Right forelimb (tissue), 1 donor: ENCODE measurements at places on chromosomes 6 and 20.

DNA sequence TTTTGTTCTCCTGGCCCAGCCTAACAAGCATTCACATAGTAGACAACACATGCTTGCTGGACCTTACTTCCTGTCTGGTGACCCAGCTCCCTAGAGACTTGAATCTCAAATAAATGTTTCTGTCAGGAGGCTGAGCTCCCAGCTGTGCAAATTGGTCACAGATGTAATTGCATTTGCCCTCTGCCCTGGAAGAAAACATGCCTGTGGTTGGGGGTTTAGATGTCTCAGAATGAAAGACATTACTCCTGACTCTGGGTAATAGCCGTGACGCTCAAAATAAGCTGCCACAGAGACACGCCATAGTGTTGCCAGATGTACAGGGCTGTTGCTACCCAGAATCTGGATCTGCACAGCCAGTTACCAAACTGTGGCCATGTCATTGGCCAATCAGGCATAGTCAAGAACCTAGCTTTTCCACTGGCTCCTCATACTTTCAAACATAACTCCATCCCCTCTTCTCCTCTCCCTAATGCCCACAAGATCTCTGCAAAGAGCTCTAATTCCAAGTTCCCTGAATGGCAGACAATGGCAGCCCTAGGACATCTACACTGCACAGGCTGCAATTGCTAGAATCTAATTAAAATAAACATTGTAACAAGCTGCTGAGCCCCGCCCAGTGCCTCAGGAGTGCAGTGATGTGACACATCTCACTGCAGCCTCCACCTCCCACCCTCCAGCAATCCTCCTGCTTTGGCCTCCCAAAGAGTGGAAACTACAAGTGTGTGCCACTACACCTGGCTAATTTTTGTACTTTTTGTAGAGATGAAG lies 32.8 kb upstream of the GMPR start:
- no peak for DNase-seq

DNA sequence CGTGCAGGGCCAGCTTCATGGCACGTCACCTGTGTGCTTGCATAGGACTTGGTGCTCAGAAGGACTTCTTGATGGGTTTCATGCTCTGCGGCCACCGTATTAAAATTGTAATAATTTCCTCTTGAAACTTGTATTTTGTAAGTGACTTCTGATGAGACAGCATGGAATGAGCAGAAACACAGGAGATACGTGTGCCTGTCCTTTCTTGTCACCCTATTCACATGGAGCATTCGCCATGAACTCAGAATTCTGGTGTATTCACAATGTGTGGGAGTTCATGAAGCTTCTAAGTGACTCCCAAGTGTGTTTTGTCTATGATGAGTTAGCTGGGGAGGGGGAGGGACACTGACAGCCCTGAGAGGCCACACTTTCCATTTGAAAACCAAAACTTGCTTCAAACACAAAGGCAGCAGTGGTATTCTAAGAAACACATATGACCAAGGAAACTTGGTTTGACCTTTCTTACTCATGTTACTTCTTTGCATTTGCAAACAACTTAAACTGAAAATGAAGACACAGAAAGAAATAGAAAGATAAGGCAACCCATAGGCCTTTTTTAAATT lies 92.1 kb upstream of the NEDD9 start:
- DNase-seq = no peak

- no peak for DNase-seq
Observed at GRCh38 chr6:146429831-146430230, 113.8 kb upstream of the RAB32 start.

DNA sequence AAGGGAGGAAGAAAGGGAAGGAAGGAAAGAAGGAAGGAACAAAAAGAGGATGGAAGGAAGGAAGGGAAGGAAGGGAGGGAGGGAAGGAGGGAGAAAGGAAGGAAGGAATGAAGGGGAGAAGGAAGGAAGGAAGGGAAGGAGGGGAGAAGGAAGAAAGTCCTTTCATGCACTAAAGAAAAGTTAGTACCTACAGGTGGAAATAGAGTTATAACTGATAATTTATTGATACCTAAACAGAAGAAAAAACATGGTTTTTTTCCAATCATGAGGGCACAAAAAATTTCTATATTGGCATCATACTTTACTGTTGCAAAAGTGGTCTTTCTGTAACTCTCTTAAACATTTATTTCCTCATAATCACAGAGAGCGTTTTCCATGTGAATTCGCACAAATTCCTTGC lies 659.4 kb downstream of the MAFB start:
- no peak for DNase-seq

DNA sequence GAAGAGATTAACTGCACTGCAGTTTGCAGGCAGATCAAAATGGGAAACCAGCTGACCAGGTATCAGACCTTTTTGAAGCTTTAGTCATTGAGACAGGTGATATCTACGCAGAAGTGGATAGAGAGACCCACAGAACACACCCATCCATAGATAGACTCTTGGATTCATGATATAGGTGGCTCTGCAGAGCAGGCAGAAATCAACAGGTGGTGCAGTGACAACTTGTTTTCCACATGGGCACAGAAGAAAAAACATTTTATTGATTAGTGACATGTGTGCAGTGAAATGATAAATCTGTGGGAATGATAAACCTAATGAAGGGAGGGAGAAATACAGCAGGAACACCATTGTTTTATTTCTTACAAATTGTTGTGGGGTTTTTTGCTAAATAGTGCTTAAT lies 45.2 kb downstream of the NUDT3 start:
- no peak for DNase-seq

- DNase-seq = no peak
Observed at GRCh38 chr6:19753826-19754225, 83.3 kb upstream of the ID4 start.

DNA sequence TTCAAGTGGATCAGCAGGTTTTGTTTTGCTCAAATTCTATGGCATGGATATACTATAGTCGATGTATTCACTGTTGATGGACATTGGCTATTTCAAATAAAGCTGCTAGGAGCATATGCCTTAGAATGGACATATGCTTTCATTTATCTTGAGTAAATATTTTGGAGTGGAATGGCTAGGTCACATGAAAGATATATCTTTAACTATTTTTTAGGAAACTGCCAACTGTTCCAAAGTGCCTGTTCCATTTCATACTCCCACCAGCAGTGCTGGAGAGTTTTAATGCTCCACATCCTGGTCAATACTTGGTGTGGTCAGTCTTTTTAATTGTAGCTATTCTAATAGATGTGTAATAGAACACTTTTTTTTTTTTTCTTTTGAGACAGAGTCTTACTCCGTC lies 81.1 kb upstream of the PIM1 start:
- no peak for DNase-seq

DNA sequence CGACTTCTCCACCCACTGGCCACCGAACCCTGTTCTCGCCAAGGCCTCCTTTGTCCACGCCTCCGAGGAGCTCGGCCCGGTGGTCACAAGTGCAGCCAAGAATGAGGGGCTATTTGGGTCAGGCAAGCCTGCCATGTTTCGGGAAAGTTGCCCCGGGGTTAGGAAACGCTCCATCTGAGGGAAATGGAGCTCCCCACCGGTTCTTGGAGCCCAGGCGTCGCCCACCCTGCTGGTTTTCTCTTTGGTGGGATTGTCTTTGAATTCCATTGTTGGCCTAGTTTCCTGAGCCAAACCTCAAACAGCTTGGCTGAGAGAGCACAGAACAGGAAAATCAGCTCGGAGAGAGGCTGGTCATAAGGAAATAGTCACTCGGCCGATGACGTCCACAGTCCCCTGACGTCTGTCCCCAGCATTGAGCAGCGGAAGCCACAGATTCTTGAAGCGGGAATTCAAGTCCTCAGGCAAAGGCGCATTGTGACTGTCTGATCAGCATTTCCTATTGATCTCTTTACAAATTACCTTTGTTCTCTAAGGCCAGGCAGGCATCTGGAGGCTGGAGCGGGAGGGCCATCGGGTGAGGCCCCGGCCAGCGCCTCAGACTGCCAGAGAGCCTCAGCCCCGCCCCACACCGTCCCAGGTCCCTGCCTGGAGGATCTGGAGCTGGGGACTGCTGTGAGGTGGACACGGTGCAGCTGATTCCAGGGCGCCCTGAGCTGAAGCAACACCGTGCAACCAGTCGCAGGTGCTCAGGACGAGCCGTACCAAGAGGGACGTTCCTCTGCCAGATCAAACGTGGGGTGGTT lies 138.6 kb downstream of the DLL1 start:
- DNase-seq = no peak

DNA sequence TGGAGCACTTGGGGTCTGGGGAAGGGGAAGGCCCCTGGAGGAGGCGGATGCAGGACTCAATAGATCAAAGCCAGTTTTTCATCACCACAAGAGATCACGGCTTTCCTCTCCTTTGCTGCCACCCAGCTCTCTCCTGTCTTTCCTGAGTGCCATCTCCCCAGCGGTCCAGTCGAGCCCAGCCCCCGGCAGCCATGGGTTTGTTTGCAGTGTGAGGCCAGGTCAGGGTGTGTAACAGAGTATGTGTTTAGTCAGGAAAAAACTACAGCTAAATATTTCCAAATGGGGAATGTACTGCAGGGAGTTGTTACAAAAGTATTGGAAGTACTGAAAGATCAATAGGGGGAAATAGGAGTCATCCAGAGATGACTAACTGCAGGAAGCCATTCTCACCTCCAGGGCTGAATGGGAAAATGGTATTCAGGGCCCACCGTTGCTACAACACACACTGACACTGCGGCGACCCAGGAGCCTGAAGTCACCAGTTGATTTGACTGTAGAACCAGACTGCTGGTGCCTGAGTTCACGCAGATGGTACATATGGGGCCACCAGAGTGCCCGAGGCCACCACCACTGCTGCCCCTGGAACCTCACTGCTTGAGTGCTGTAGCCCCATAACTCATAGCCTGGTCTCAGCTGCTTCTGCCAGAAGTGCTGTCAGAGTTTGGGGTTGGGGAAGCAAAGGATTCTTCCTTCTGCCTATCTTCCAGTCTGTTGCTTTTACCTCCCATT lies 23.6 kb upstream of the FANCE start:
- DNase-seq = no peak

GRCh38 chr6:113338644-113339043 lies 518.5 kb upstream of the MARCKS start:
- no peak for DNase-seq

GRCh38 chr6:109471105-109471810 lies 11.8 kb downstream of the ZBTB24 start:
- no peak for DNase-seq

- no peak for DNase-seq
Observed at GRCh38 chr20:460707-461106, 1.6 kb downstream of the TBC1D20 start.

GRCh38 chr6:70669133-70669532 lies 1.4 kb downstream of the SMAP1 start:
- DNase-seq = no peak

DNA sequence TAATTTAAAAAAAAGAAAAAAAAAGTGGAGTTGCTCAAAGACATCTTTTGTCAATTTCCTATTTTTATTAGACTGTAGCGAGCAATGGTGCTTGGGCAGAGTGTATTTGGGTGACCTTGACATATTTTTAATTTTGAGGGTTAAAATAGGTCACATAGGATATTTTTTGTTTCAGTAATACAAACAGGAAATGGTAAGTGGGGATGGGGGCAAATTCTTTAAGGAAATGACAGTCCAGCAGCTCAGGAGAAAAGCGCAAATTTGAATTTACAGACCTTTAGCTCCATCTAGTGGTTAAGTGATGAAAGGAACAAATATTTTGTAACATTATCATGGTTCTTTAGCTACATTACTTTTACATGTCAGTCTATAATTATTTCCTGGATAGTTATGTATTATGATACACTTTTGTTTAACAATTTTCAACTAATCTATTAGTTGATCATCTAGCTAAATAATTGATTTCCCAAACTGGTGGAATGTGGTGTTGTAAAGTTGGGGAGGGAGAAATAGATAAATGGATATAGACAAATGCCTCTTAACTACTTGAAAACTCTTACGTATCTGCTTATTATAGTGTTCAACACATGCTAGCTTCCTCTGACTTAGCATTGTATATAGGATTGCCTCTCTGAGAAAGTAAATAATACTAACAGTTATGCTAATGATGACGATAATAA lies 10.0 kb downstream of the CITED2 start:
- no peak for DNase-seq

- no peak for DNase-seq
Observed at GRCh38 chr6:16181439-16182297, 52.8 kb downstream of the MYLIP start.

DNA sequence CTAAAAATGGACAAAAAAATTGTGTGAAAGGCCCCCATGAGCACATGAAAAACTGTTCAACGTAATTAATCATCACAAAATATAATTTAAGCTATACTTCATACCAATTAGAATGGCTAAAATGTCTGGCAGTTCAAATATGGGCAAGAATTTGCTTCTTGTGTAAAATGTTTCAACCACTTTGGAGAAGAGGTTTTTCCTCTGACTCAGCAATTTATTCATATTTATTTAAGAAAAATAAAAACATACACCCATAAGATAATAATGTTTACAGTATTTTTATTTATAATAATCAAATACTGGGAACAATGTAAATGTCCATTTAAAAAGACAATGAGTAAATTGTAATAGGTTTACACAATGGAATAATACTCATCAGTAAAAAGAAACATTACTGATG lies 395.1 kb upstream of the KHDRBS2 start:
- DNase-seq = no peak

DNA sequence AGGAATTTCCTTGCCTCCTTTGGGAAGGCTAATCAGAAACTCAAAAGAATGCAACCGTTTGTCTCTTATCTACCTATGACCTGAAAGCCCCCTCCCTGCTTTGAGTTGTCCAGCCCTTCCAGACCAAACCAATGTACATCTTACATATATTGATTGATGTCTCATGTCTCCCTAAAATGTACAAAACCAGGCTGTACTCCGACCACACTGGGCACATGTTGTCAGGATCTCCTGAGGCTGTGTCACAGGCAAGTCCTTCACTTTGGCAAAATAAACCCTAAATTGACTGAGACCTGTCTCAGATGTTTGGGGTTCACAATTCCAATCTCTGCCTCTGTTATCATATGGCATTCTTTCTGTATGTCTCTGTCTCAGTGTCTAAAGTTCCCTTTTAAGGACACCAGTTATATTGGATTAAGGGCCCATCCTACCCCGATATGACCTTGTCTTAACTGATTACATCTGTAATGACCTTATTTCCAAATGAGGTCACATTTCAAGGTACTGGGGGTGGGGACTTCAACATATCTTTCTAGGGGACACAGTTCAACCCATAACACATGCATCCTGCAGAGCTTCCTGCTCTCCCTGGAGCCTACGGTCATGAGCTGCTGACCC lies 513.5 kb upstream of the JARID2 start:
- DNase-seq = no peak

GRCh38 chr6:135819665-135820064 lies 31.8 kb upstream of the PDE7B start:
- DNase-seq = no peak
